Left colon (tissue), 2 donors: ENCODE measurements at places on chromosomes 3 and 15. TPM values are rescaled to one million over a fixed set of nuclear protein-coding genes. Genes with fewer than 3 reads are reported as not detected.

CFAP20DC gene
- 0.98 TPM for total RNA-seq

GRCh38 chr15:92780843-92781242, 119.3 kb upstream of the CHD2 start:
- no peak for DNase-seq

- no peak for DNase-seq
Measured at GRCh38 chr3:147368561-147369221, 37.7 kb downstream of the ZIC4 start.

DNA sequence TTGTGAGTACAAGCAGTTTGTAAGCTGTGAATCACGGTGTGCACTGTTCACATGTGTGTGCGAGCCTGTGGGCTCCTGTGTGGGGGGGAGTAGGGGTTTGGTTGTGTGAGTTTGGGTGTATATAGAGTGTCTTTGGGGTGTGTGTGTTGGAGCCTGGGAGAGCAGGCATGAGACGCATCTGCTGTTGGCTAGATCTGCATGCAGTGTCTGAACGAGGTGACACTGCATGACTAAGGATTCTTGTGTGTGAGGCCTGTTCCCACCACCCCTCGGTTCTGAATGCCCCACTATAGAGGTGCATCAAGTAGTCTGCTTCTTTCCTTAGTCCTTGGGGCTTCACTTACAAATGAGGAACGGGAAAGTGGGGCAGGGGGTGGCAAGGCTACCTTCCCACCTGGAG, 68.4 kb downstream of the MAGEF1 start:
- no peak for DNase-seq

GRCh38 chr3:171458071-171458863, 1.9 kb downstream of the TNIK start:
- DNase-seq, result peak; percentile 68

DNA sequence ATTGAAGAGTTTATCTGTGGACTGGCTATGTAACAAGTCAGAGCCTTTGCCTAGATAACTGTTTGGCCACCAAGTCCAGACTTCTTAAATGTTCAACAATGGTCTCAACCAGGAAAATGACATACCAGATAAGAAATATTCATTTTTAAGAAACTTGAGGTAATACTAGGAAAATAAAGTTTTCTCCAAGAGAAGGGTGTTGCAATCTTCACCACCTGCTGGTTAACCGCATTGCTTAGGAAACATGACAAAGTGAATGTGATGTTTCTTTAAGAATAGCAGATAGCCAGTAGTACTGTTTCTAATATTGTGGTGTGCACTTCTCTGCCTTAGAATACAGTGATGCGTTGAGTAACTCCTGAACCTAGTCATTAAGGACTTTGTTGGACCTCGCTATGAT, 321.5 kb upstream of the CADM2 start:
- DNase-seq, result no peak

RPL39L gene
- total RNA-seq, result 3.2 TPM

GPR62 gene
- not detected for total RNA-seq
